H7 (cell line): ENCODE measurements at places on chromosomes 3 and 15. TPM values are rescaled to one million over a fixed set of nuclear protein-coding genes. Genes with fewer than 3 reads are reported as not detected.

- no peak for DNase-seq
Measured at GRCh38 chr3:7436542-7436941, 575.6 kb downstream of the GRM7 start.

CD80 gene
- not detected in 2 replicates for total RNA-seq

- no peak for DNase-seq
Measured at GRCh38 chr3:58713715-58714401, 47.3 kb upstream of the FAM3D start.

DNA sequence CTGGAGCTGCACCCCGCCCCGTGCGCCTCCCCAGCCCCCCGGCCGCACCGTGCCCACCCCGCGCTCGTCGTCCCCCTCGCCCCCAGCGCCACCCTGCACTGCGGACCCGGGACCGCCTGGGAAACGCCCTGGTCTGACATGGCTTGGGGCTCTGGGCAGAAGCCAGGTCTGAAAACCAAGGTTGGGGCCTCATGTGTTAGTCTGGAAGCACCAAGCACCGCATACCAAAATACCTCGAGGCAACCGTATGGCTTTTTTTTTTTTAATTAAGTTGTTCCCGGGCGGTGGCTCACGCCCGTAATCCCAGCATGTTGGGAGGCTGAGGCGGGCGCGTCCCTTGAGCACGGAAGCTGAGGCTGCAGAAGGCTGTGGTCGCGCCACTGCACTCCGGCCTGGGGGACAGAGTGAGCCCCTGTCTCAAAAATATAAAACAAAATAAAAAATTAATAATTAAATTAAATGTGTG, 91.5 kb upstream of the CHD2 start:
- DNase-seq, result peak; percentile 84

CELSR3 gene
- 14.3 and 18.7 TPM in 2 replicates for total RNA-seq

- no peak for DNase-seq
Measured at GRCh38 chr3:17473761-17474160, 268.7 kb downstream of the TBC1D5 start.

DNA sequence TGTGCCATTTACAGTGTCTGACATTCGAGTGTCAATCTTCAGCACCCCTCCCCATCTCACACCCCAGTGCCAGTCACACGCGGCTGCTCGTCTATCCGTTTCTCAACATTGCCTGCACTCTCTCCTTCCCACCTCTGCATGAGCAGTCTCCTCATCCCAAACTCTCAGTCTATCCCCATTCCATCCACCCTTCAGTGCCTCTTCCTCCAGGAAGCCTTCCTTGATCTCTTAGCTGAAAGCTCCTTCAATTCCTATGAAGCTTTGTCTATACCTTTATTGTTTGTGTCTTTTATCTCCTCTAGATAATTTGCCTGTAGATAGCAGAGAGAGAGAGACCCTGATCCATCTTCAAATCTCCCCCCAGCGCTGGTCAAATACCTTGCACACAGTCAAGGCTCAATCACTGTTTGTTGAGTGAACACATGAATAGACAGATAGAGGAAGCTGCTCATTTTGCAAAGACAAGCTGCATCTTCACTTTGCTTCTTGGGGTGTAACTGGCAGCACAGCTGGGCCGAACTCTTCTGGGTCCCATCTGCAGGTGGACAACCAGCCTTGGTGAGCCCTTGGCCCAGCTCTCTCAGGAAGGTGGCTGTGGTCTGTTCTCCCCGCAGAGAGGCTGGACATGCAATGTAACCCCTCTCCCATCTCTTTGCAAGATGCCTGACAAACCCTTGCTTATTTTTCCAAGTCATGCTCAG, 52.8 kb downstream of the ITGA11 start:
- no peak for DNase-seq

REC114 gene
- not detected in 2 replicates for total RNA-seq

GRCh38 chr3:178350763-178351162, 185.5 kb upstream of the KCNMB2 start:
- no peak for DNase-seq

GRCh38 chr3:156160647-156161046, 40.3 kb downstream of the KCNAB1 start:
- DNase-seq, result no peak

ADPRH gene
- 0.96 and 2.9 TPM in 2 replicates for total RNA-seq

GRCh38 chr15:45187894-45188830, at the start of gene SHF:
SHF (minus strand) TSS chr15:45187966; CDS start chr15:45187951, 15 bp downstream.
- peak; percentile 96 for DNase-seq

GRCh38 chr3:126911162-126912026, 71.5 kb upstream of the PLXNA1 start:
- DNase-seq, result no peak

- no peak for DNase-seq
Measured at GRCh38 chr15:64305261-64305660, 50.7 kb downstream of the CSNK1G1 start.

GRCh38 chr3:155332716-155333115, 39.2 kb upstream of the STRIT1 start:
- no peak for DNase-seq

GRCh38 chr15:71691458-71692417, 118.6 kb upstream of the NR2E3 start:
- DNase-seq, result no peak

RBPMS2 gene
- 8.5 and 9.4 TPM in 2 replicates for total RNA-seq

DNA sequence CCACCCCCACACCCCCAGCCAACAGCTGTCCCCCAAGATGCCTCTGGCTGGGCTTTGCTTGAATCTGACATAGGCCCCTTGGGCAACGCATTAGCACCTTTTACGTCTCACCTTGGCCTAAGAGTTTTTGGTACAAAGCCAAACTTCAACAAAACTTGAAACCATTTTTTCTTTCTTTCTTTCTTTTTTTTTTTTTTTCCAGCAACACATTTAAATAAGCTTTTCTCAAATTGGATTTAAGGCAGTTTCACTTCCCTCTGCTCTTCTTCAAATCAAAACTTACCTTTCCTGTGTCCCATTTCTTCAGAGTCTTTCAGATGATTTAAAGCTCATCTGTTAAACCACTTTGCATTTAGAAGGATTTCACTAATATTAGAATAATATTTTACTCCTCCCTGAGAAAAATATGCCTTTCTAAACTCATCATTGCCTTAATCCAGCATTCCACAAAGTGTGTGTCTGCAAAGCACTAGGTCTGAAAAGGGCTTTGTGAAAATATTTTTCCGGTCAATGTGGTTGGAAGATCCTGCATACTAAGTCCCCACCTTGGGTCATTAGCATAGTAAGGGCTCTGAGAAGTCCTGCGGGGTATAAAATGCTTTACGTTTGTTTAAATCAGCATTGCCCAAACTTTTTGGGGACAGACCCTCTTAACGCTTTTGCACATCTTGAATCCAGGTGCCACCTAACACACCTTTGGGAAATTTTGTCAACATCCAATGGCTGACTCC, 217.0 kb downstream of the TLE3 start:
- no peak for DNase-seq

DNA sequence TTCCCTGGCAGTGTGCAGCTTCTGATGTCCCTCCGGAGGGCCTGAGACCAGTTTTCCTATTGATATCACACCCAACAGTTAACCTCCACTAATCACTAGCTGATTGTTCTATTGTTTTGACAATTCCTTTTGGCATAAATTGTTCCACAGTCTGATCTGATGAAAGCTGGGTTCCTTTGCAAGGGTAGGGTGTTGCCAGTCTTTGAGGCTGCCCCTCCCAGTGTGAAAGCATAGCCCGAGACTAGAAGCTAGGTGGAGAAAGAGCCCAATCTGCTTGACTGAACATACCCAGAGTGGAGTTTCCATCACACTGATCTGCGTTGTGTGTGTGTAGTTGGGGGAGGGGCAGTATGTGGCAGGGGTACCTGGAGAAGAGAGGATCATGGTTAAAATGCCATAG, 10.3 kb upstream of the PRICKLE2 start:
- no peak for DNase-seq

MNS1 gene
- total RNA-seq, result 0.52 and 0.55 TPM in 2 replicates

TMEM202 gene
- total RNA-seq, result not detected in 2 replicates

SEMA7A gene
- total RNA-seq, result 26.8 and 36.0 TPM in 2 replicates

DNA sequence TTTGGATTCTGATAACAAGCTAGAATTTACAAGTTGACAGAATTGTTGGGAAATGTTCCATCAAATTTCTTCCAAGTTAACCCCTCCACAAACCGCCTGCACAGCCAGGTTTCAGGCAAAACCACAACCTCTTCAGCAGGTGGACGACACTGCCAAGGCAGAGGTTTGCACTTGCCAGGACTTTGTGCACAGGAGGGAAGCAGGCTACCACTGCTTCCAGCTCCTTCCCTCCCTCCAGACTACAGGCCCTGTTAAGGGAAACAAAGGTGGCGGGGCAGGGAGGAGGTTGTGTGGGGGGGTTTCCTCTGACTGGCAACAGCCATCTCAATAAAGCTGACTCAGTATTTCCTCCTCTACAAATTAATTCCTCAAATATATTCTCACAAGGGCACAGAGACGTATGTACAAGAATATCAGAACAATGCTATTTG, 42.2 kb downstream of the TBC1D2B start:
- no peak for DNase-seq

- peak; percentile 75 for DNase-seq
Measured at GRCh38 chr3:46706771-46707582, 5.8 kb downstream of the TMIE start.

MUC4 gene
- 3.5 and 4.0 TPM in 2 replicates for total RNA-seq

- DNase-seq, result no peak
Measured at GRCh38 chr3:186180891-186181481, 72.1 kb upstream of the ETV5 start.

DET1 gene
- total RNA-seq, result 7.7 and 8.2 TPM in 2 replicates

- DNase-seq, result no peak
Measured at GRCh38 chr3:29721789-29722188, 440.9 kb downstream of the RBMS3 start.

NANOGP8 gene
- 221 and 310 TPM in 2 replicates for total RNA-seq

GRCh38 chr15:47399100-47399499, 318.2 kb upstream of the SEMA6D start:
- DNase-seq, result no peak

DNA sequence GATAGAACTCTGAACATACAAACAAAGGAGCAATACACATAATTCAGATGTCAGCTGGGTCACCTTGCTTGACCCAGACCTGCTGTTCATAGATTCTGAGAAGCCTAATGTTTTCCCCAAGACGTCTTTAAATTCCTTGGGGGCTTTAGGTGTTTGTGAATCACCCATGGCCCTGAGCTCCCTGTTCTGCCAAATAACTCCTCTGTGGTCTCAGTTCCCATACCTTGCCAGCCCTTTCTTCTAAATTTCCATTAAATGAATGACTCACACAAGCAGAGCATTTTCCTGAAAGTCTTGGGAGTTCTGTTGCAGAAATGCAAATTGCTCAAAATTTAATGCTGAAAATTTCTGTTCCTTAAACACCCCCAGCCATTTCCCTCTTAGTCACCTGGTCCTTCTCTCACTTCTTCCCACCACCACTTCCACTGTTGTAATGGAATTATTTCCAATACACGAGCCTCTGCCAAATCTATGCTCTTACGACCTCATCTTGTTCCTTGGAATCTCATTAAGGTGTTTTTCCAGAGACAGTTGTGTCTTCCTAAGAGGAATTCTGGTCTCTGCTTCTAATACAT, 33.4 kb upstream of the PSMD6 start:
- DNase-seq, result no peak

DNA sequence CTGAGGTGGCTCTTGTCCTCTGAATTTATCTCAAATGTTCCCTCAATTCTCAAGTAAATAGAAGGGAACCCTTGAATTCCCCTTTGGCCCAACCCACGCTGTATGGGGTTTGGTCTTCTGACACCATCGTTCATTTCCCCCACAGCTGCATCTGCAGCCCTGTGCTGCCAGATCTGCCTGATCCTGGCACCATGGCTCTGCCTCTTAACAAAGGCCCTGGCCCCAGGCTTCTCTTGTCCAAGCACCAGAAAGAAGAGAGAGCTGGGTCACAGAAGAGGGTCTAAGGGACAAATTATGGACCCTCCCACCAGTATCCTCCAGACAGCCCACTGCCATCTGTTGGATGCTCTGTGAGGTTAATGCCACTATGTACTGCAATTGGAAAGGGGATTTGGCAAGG, 1.8 kb downstream of the MAP1A start:
- peak; percentile 10 for DNase-seq

DNA sequence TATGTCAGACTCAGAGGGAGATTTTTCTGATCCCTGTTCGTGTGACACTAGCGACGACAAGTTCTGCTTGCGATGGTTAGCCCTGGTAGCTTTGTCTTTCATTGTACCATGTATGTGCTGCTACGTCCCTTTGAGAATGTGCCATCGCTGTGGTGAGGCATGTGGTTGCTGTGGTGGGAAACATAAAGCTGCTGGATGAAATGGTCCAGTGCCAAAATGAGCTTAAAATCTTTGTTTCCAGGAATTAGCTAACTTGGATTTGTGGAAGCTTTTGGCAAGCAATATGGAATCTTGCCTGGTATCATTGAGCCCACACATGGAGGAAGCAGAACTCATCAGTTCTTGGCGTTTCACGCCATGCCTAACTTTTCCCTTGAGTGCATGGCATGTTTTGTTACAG, 98.8 kb downstream of the SPRED1 start:
- DNase-seq, result no peak

- DNase-seq, result no peak
Measured at GRCh38 chr3:55297706-55298105, 189.4 kb downstream of the WNT5A start.

DNA sequence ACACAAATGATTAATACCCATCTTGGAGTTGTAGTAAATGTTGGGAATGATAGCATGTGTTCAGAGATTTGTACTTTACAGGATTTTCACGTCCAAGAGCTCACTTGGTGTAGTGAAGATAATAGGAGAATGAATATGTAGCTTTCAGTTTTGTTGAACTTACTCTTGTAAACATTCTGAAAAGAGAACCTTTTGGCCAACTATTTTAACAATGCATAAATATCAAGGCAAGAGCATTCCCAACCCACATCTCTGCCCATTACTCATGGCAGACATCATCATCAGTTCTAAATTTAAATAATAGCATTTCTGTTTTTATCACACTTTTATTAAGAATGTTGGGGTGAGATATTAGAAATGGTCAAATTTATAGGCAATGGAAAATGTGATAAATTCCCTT, 465.2 kb upstream of the TPRG1 start:
- DNase-seq, result no peak

DNA sequence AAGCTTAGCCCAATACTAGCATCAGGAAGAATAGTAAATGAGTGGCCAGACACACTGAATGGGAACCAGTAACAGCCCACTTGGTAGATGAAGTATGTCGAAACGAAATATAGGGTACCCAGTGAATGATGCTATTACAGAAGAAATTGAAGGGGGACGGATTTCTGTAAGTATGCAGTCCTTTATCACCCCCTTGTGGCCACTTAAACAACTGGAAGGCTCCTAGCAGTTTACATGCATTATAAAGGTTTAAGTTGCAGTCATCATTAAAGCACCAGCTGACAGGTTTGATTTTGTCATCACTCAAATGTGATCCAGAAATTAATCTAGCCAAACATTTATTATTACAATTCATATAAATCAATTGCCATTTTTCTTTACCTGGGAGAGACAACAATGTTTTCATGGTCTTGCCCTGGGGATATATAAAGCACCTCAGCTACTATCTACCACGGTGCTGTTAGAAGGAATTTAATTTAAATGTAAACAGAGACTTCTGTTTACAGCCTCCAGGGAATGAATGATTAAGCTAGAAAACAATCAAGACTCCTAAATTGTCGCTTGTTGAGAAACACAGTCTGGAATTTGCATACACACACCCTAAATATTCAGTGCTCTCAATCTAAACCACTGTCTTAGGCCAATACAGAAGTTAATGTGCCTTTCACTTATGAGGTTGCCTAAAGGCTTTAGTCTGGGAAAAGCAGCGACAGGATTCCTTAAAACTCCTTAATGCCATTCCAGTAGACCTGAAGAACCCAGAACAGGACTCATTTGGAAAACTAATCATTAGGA, 7.8 kb downstream of the EIF1B start:
- DNase-seq, result peak; percentile 49

EPHB1 gene
- 0.48 and 3.3 TPM in 2 replicates for total RNA-seq

ZPLD1 gene
- not detected in 2 replicates for total RNA-seq

GRCh38 chr3:193231201-193231600, 9.8 kb upstream of the PLAAT1 start:
- DNase-seq, result no peak
